ENCODE measurements at places on chromosomes 13 and 19.

- DNase-seq, result no peak
These were observed 17.9 kb downstream of the TFDP1 start for GRCh38 chr13:113602291-113602988.

DNA sequence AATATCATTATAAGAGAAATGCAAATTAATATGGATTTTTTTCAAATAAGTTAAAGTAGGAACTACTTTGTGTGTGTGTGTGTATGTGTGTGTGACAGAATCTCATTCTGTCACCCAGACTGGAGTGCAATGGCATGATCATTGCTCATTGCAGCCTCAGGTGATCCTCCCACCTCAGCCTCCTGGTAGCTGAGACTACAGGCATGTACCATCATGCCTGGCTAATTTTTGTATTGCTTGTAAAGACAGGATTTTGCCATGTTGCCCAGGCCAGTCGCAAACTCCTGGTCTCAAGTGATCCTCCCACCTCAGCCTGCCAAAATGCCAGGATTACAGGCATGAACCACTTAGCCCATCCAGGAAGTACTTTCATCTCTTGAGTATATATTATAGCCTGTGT, 3.2 kb upstream of the ERVV-2 start:
- no peak for DNase-seq

DNA sequence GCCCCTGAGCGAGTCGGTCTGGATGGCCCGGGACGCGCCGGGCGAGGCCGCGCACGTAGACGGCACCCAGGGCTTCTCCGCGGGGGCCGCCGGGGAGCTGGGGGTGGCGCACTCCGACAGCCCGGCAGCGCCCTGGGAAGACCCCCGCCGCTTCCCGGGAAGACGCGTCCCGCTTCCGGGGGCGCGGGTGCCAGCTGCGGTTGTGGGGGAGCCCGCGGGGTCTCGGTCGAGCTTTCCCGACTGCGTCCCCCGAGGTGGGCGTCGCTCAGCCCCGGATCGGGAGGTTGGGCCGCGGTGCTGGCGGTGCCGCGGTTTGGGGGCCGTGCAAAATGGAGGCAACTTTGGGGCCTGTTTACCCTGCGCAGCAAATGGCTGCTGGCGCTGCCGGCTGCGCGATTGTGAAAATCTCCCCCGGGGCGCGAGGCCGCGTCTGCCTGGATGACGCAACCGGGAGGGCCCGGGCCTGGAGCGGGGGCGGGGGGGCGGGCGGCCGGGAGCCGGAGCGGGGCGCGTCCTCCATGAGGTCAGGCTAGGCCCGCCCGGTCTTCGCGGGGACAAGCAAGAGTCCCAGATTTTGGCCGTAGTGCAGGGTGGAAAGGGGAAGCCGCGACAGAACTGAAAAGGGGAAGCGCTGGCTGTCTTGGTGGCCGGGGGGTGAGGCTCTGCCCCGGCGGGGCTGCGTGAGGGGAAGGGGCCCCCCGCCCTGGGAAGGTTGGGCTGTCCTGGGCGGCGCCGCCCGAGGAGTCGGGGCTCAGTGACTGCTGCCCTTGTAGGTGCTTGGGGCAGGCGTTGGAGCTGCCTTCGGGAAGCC, 11.3 kb downstream of the PEAK3 start:
- DNase-seq, result peak; percentile 84

- DNase-seq, result no peak
These were observed 68.0 kb upstream of the GPR183 start for GRCh38 chr13:99374994-99375737.

GRCh38 chr13:21834521-21834920, 163.6 kb downstream of the FGF9 start:
- no peak for DNase-seq
